ENCODE measurements at places on chromosomes 4 and X. TPM values are rescaled to one million over a fixed set of nuclear protein-coding genes. Genes with fewer than 3 reads are reported as not detected.

The CXCL11 gene
- not detected for total RNA-seq

The PCDH11X gene
- not detected for total RNA-seq

- H3K36me3 ChIP-seq: no peaks in the 10 kb centered on the region
- DNase-seq: no peak
- H3K27ac ChIP-seq: no peak overlapping the region
- H3K27me3 ChIP-seq: no peaks in the 10 kb centered on the region
- H3K4me1 ChIP-seq: no peaks in the 10 kb centered on the region
Measured at GRCh38 chrX:31392513-31392912, 320.7 kb upstream of the FTHL17 start.

The RBPJ gene
- 72.7 TPM for total RNA-seq

The NOX1 gene
- total RNA-seq: not detected

GRCh38 chr4:132818091-132818490 is 331.0 kb upstream of the PCDH10 start:
- no peak overlapping the region for H3K4me3 ChIP-seq
- no peaks in the 10 kb centered on the region for H3K4me1 ChIP-seq
- no peaks in the 10 kb centered on the region for H3K36me3 ChIP-seq
- no peak for DNase-seq

- no peak overlapping the region for H3K27ac ChIP-seq
- H3K4me1 ChIP-seq: peaks cover 17% of the 10 kb centered on the region
- H3K27me3 ChIP-seq: no peaks in the 10 kb centered on the region
- DNase-seq: no peak
- H3K4me3 ChIP-seq: no peak overlapping the region
Measured at GRCh38 chrX:46198858-46199257, 346.4 kb downstream of the ZNF674 start.

DNA sequence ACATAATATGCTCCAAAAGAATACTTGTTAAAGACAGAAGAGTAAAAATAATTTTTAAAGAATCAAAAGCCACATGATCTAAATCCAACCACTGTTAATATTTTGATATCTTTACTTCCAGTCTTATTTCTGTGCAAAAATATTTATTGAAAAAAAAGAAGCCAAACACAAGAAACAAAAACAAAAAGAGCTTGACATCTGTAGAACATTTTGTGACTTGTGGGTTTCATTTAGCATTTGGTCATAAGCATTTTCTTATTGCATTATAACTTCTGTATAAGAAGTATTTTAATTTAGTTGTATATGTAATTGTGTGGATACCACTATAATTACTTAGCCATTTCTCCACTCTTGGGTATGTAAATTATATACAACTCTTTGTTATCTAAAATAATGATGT is 63.1 kb downstream of the DIPK2B start:
- H3K27me3 ChIP-seq: no peaks in the 10 kb centered on the region
- H3K4me1 ChIP-seq: no peaks in the 10 kb centered on the region
- no peak overlapping the region for H3K4me3 ChIP-seq
- DNase-seq: no peak
- no peaks in the 10 kb centered on the region for H3K36me3 ChIP-seq

DNA sequence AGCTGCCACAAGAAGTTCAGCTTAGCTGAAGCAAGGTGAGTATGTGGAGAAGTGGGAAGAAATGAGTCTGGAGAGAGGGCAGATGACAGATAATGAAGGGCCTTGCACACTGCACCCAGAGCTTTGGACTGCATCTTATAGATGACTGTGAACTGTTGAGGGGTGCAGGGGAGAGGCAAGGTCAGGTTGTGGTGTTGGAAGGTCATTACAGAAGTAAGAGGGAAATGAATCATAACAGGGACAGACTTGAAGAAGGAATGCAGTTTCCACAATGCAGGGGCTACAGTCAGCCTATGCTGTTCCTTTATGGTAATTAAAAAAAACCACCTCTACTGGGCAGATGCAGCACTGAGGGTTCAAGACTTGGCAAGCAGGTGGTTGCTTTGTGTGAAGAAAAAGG is 4.8 kb upstream of the IGFBP7 start:
- no peak overlapping the region for H3K27ac ChIP-seq
- no peaks in the 10 kb centered on the region for H3K4me1 ChIP-seq

The GLRB gene
- not detected for total RNA-seq

DNA sequence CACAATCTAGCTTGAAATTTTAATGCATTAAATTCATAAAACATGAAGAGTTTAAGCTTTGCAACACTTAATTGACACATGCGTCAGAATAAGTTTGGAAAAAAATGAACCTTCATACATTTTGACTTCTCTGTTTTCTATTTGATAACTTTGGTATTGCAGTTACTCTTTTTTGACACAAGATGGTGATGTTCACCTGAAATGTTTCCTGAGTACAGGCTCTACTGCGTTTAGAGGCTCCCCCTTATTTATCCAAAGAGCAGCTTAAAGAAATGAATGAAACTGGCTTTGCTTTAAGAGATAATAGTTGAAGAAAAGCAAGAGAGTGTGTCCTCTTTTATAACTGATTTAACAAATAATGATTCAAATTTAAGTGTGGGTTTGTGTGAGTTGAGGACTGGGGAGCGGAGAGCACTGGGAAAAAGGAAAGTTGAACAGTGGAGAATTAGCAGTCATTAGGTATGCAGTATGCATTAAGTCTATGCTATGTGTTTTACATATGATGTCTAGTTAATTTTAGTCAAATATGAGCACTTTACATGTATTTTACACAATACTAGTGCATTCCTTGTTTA is 180.6 kb upstream of the NUDT6 start:
- H3K27ac ChIP-seq: no peak overlapping the region
- H3K4me3 ChIP-seq: no peak overlapping the region
- peak; percentile 19 for DNase-seq
- no peaks in the 10 kb centered on the region for H3K36me3 ChIP-seq
- H3K27me3 ChIP-seq: no peaks in the 10 kb centered on the region

- DNase-seq: peak; percentile 37
- no peak overlapping the region for H3K27ac ChIP-seq
Measured at GRCh38 chrX:275967-276580, 5.1 kb upstream of the PLCXD1 start.

DNA sequence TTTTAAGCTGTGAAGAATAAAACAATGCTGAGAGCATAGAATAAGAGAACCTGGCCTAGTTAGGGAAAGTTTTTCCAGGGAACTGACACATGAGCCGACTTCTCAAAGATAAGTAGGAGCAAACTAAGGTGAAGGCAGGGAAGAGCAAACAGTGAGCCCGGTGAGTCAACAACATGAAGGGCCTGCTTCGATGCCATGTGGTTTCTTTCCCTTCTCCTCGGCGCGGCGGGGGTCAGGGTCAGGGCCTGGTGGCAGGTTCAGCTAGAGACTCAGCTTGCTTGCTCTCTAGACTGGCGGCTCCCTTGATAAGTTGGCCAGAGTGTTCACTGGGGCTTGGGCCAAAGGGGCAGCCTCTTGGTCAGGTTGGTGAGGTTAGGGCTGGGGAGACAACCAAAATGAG is 81.1 kb downstream of the DLG3 start:
- DNase-seq: no peak
- no peak overlapping the region for H3K4me3 ChIP-seq
- H3K36me3 ChIP-seq: no peaks in the 10 kb centered on the region
- no peaks in the 10 kb centered on the region for H3K27me3 ChIP-seq
- H3K27ac ChIP-seq: no peak overlapping the region

- H3K27me3 ChIP-seq: no peaks in the 10 kb centered on the region
- DNase-seq: no peak
- H3K27ac ChIP-seq: no peak overlapping the region
Measured at GRCh38 chrX:72478853-72479252, 93.8 kb downstream of the HDAC8 start.

The MND1 gene
- total RNA-seq: 29.9 TPM

DNA sequence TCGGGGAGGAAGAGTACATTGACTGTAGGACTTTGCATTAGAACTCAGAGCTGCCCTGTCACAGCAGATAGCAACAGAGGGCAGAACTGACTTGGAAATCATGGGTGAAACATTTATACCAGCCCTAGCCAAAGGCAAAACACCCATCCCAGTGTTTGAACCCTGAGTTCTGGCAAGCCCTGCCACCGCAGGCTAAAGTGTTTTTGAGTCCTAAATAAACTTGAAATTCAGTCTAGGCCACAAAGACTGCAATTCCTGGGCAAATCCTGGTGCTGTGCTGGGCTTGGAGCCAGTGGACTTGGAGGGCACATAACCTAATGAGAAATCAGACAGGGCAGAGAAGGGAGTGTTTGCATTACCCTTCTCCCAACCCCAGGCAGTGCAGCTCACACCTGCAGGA is 1015.7 kb downstream of the FSTL5 start:
- no peak overlapping the region for H3K27ac ChIP-seq
- H3K36me3 ChIP-seq: no peaks in the 10 kb centered on the region
- no peak overlapping the region for H3K4me3 ChIP-seq

DNA sequence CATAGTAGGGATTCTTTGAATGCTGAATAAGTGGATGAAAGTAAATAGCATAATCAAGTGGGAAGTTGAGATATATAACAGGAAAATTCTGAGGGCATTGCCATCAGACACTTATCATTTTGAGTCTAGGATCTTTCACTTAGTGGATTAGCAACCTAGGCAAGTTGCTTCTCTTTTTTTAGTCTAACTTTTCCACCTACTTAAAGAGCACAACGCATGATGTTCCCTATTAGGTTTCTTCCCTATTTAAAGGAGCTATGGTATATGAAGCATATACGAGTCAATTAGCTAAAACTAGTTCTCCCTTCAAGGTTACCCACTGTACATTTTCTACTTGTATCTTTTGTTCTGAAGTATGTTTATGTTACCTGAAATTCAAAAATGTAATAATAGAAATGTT is 67.1 kb upstream of the HS3ST1 start:
- peak overlapping the region; percentile 72 for H3K27ac ChIP-seq
- no peaks in the 10 kb centered on the region for H3K36me3 ChIP-seq
- peaks cover 24% of the 10 kb centered on the region for H3K4me1 ChIP-seq

DNA sequence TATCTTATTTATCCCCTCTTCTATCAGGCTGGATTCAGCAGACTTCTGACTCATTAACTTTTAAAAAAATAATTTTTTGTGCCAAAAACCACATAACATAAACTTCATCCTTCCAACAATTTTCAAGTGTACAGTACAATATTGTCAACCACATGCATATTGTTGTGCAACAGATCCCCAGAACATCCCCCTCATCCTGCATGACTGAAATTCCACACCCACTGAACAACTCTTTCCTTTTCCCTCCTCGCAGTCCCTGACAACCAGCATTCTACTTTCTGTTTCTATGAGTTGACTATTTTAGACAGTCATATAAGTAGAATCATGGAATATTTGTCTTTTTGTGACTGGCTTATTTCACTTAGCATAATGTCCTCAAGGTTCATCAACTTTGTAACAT is 2.2 kb upstream of the MID2 start:
- H3K4me1 ChIP-seq: peaks cover 5% of the 10 kb centered on the region
- no peak overlapping the region for H3K27ac ChIP-seq
- no peaks in the 10 kb centered on the region for H3K27me3 ChIP-seq
- no peaks in the 10 kb centered on the region for H3K36me3 ChIP-seq
- H3K4me3 ChIP-seq: no peak overlapping the region

GRCh38 chr4:176534566-176534965 is 214.8 kb downstream of the SPCS3 start:
- H3K4me1 ChIP-seq: no peaks in the 10 kb centered on the region
- H3K27me3 ChIP-seq: no peaks in the 10 kb centered on the region
- DNase-seq: no peak
- no peak overlapping the region for H3K27ac ChIP-seq

DNA sequence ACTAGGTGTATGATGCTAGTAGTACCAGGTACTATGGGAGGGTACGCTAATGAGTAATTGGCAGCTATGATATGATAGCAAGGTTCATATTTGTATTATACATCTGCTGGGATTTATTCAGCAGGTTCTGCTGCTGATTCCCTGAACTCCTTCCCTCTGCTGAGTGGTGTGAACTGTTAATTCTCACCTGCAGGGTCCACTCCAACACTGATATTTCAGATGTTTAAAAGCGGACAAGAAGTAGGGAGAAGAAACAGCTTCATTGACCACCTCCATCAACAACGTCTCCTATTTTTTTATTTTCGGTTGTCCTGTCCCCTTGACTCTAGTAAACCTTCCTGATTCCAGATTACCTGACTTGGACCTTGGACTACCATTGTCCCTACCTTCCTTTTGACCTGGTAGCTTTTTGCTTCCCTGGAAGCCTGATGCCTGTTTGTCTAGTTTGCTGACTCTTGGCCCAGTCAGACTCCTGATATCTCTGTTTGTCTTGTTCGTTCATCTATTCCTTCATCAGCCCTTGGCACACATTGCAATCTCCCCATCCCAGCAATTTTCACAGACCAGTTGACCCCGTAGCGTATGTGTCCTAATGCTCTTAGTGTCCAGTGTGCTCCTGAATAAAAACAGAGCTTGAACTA is 34.0 kb upstream of the RNF128 start:
- no peak for DNase-seq
- peaks cover 10% of the 10 kb centered on the region for H3K4me1 ChIP-seq
- no peaks in the 10 kb centered on the region for H3K36me3 ChIP-seq
- H3K27me3 ChIP-seq: no peaks in the 10 kb centered on the region
- no peak overlapping the region for H3K4me3 ChIP-seq

- no peak overlapping the region for H3K27ac ChIP-seq
- no peak overlapping the region for H3K4me3 ChIP-seq
- H3K36me3 ChIP-seq: no peaks in the 10 kb centered on the region
Measured at GRCh38 chr4:183171484-183172267, 72.6 kb downstream of the WWC2 start.

The NR3C2 gene
- total RNA-seq: 2.7 TPM

The JADE1 gene
- 26.5 TPM for total RNA-seq

DNA sequence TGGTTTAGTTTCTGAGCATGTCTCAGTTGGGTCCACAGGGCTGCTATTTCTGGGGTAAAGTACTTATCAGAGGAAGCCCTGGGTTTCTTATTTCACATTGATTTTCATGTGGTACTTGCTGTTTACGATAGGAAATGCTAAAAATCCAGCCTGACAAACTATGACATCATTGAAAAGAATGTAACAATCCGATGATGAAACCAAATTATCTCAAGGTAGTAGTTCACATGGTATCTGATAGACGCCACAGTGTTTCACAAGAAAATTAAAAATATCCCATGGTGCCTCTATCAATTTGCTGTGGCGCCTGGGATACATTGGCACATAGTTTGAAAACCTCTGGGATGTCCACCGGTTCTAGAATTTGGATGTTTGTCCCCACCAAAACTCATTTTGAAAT is 418.9 kb upstream of the RPS6KA3 start:
- no peaks in the 10 kb centered on the region for H3K27me3 ChIP-seq
- DNase-seq: no peak
- no peak overlapping the region for H3K27ac ChIP-seq

- H3K4me1 ChIP-seq: peaks cover 31% of the 10 kb centered on the region
- no peaks in the 10 kb centered on the region for H3K36me3 ChIP-seq
- no peak for DNase-seq
- no peak overlapping the region for H3K4me3 ChIP-seq
Measured at GRCh38 chr4:10008609-10009005, 12.7 kb downstream of the SLC2A9 start.

DNA sequence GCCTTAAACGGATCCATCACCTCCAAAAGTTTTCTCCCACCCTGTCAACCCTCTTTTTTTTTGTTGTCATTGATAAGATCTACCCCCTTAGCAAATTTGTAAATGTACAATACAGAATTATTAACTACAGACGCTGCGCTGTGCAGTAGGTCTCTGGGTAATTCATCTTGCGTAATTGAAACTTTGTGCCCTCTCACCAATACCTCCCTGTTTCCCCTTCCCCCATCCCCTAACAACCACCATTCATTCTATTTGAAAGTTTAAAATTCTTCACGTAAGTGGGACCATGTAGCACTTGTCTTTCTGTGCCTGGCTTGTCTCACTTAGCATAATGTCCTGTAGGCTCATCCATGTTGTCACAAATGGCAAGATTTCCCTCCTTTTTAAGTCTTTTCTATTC is 45.8 kb upstream of the CLDN34 start:
- no peak for DNase-seq
- H3K36me3 ChIP-seq: no peaks in the 10 kb centered on the region
- H3K27ac ChIP-seq: no peak overlapping the region

GRCh38 chrX:39883666-39884065 is 214.1 kb downstream of the BCOR start:
- no peaks in the 10 kb centered on the region for H3K36me3 ChIP-seq
- no peaks in the 10 kb centered on the region for H3K27me3 ChIP-seq
- H3K4me3 ChIP-seq: no peak overlapping the region
- H3K4me1 ChIP-seq: no peaks in the 10 kb centered on the region

The PHOX2B gene
- not detected for total RNA-seq

Data from HCT116 (cell line).